ENCODE measurements at places on chromosomes 1 and 21. TPM values are rescaled to one million over a fixed set of nuclear protein-coding genes. Genes with fewer than 3 reads are reported as not detected.

Gene CBR1
- 60.7 TPM for total RNA-seq

Gene TTC22
- 0.43 TPM for total RNA-seq

GRCh38 chr1:207336559-207337467 is 15.3 kb downstream of the CD55 start:
- no peaks in the 10 kb centered on the region for H3K4me1 ChIP-seq
- H3K27ac ChIP-seq = no peak overlapping the region
- no peak overlapping the region for H3K4me3 ChIP-seq

- no peaks in the 10 kb centered on the region for H3K36me3 ChIP-seq
- H3K27me3 ChIP-seq = no peaks in the 10 kb centered on the region
- H3K27ac ChIP-seq = no peak overlapping the region
Observed at GRCh38 chr1:158169105-158169504, 11.6 kb upstream of the CD1D start.

DNA sequence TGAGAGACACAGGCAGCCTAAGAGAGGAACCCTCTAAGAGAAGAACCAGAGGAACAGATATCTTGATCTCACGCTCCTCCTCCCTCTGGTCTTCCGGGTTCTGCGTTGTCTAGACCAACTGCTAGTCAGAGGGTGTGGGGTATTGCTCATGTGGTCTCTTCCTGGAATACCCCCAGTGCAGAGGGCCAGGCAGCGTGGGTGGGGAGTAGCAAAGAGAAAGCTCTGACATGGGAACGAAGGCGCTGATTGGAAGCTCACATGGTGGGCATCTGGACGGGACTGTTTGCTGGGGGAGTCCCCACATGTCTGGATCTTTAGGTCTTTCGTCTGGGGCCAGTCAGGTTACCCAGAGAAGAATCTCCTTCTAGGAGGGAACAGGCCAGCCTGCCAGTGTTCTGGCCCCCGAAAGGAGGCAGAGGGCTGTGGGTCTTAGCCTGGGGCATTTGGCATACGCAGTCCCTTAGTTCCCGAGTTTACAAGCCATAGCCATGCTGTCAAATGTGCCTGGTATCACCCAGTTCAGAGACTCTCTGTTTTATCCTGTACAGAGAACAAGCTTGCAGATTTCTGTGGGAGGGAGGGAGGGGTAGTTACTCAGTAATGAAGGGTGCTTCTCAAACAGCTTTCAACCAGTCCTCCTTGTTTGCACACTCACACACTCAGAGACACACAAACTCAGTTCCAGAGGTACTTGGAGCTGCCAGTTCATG is 18.3 kb upstream of the IL6R start:
- H3K27me3 ChIP-seq = no peaks in the 10 kb centered on the region
- no peak overlapping the region for H3K27ac ChIP-seq
